ENCODE measurements at places on chromosomes 5 and 9. TPM values are rescaled to one million over a fixed set of nuclear protein-coding genes. Genes with fewer than 3 reads are reported as not detected.
A peak's percentile ranks its signal among the peaks of the same experiment; 100 is the strongest.

Gene PCDHB11
- total RNA-seq, result 0.85 TPM

- no peak overlapping the region for H3K4me3 ChIP-seq
- no peaks in the 10 kb centered on the region for H3K27me3 ChIP-seq
- DNase-seq, result no peak
- peak overlapping the region; percentile 17 for H3K27ac ChIP-seq
Observed at GRCh38 chr9:125674981-125675973, 31.7 kb downstream of the MAPKAP1 start.

Gene PCDHB8
- total RNA-seq, result 0.21 TPM

DNA sequence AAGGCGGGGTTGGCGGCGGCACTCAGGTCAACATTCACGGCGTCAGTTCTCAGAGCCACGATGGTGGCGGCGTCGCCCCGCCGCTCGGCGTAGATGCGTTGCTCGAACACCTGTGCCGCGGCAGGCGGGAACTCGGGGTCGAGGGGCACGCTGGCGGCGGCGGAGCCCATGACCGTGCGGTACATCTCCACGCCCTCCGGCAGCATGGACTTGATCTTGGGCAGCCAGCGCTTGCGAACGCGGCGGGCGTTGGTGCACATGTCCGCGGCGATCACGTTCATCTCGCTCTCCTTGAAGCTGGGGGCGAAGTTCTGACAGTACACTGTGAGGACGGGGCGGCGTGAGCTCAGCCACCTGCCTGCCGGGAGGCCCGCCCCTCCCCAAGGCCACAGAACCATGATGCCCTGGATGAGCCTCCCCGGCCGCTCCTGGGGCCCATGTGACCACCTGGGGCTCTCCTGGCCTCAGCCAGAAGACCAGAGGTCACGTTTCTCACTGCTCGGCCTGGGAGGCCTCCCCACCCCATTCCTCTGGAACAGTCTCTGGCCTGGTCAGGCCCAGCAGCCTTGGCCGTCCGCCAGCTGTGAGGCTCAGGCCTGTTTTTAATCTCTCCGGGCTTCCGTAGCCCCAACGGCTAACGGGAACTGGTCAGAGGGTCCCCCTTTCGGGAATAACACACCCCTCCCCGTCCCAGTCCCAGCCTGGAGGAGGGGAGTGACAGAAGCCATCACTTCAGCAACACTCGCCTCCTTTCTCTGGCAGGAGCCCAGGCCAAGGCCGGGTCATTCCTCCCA, 50.7 kb upstream of the UBAC1 start:
- H3K36me3 ChIP-seq, result peaks cover 21% of the 10 kb centered on the region
- no peak for DNase-seq

GRCh38 chr5:160269017-160269416, 39.7 kb downstream of the FABP6 start:
- peak; percentile 29 for DNase-seq
- no peak overlapping the region for H3K27ac ChIP-seq
- no peaks in the 10 kb centered on the region for H3K27me3 ChIP-seq
- no peaks in the 10 kb centered on the region for H3K36me3 ChIP-seq
- H3K4me3 ChIP-seq, result no peak overlapping the region
- H3K4me1 ChIP-seq, result peaks cover 9% of the 10 kb centered on the region

GRCh38 chr5:42642006-42642405, 114.6 kb upstream of the CCDC152 start:
- no peaks in the 10 kb centered on the region for H3K4me1 ChIP-seq
- peaks cover 72% of the 10 kb centered on the region for H3K27me3 ChIP-seq
- DNase-seq, result no peak
- H3K27ac ChIP-seq, result no peak overlapping the region
- H3K36me3 ChIP-seq, result no peaks in the 10 kb centered on the region

DNA sequence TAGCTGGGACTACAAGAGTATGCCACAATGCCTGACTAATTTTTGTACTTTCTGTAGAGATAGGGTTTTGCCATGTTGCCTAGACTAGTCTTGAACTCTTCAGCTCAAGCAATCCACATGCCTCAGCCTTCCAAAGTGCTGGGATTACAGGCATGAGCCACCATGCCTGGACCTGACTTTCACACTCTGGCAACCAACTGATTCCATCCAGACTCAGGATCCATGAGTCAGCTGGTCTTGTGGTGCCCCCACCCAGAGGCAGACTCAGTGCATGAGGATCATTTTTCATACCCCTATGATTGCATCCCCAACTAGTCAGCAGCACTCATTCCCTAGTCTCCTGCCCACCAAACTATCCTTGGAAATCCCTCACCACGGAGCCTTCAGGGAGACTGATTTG, 375.9 kb downstream of the ANXA1 start:
- no peak overlapping the region for H3K27ac ChIP-seq
- no peaks in the 10 kb centered on the region for H3K36me3 ChIP-seq
- no peaks in the 10 kb centered on the region for H3K4me1 ChIP-seq
- H3K27me3 ChIP-seq, result no peaks in the 10 kb centered on the region

DNA sequence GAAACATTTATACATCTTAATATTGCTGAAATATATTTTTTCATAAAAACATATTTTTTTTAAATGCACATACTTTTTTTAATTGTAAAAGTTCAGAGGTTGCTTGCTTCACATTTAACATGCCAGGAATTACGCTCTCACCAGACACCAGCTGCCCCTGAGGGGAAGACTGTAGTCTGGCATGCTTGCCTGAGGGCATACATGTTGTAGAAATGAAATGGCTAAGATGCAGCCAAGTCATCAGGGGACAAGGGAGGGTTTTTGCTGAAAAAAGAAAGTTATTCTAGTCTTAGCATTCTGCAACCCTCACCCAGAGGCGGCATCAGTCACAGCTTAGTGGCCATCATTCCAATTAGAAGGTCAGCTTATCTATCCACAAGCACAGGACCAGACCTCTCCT, 426.7 kb upstream of the FTMT start:
- DNase-seq, result no peak
- H3K4me3 ChIP-seq, result no peak overlapping the region
- H3K36me3 ChIP-seq, result no peaks in the 10 kb centered on the region
- no peak overlapping the region for H3K27ac ChIP-seq
